AG10803 (cell line): ENCODE measurements at places on chromosomes 6 and 20.

- DNase-seq = peak; percentile 91
Measured at GRCh38 chr20:53708129-53708968, 114.7 kb upstream of the ZNF217 start.

- peak; percentile 40 for DNase-seq
Measured at GRCh38 chr20:32191873-32192272, 15.7 kb downstream of the PLAGL2 start.

- DNase-seq = no peak
Measured at GRCh38 chr6:119043783-119044182, 34.7 kb downstream of the FAM184A start.

- DNase-seq = peak; percentile 61
Measured at GRCh38 chr6:25553502-25553901, 98.5 kb upstream of the SCGN start.

GRCh38 chr6:23089981-23090380 lies 520.6 kb downstream of the HDGFL1 start:
- no peak for DNase-seq

DNA sequence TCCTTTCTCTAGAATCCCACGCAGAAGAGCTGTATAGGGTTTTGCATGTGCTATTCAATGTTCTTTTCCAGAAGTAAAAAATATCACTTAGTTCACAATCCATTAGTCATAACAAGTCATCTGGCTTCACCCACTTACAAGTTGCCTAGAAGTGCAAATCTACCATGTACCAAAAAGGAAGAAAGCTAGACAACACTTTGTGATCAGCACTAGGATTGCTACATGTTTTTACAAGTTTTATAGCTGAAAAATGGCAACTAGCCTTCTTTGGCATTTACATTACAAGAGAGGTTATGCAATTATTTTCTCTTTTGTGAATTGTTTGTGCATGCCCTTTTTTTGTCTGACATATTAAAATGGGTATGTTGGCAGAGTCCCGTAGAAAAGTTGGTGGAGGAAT lies 85.6 kb upstream of the PTPRK start:
- peak; percentile 73 for DNase-seq

- DNase-seq = peak; percentile 19
Measured at GRCh38 chr20:36384022-36384619, 78.0 kb downstream of the DLGAP4 start.

- no peak for DNase-seq
Measured at GRCh38 chr6:27281105-27281539, 31.0 kb downstream of the POM121L2 start.

GRCh38 chr6:132567566-132567965 lies 2.6 kb upstream of the TAAR6 start:
- no peak for DNase-seq

DNA sequence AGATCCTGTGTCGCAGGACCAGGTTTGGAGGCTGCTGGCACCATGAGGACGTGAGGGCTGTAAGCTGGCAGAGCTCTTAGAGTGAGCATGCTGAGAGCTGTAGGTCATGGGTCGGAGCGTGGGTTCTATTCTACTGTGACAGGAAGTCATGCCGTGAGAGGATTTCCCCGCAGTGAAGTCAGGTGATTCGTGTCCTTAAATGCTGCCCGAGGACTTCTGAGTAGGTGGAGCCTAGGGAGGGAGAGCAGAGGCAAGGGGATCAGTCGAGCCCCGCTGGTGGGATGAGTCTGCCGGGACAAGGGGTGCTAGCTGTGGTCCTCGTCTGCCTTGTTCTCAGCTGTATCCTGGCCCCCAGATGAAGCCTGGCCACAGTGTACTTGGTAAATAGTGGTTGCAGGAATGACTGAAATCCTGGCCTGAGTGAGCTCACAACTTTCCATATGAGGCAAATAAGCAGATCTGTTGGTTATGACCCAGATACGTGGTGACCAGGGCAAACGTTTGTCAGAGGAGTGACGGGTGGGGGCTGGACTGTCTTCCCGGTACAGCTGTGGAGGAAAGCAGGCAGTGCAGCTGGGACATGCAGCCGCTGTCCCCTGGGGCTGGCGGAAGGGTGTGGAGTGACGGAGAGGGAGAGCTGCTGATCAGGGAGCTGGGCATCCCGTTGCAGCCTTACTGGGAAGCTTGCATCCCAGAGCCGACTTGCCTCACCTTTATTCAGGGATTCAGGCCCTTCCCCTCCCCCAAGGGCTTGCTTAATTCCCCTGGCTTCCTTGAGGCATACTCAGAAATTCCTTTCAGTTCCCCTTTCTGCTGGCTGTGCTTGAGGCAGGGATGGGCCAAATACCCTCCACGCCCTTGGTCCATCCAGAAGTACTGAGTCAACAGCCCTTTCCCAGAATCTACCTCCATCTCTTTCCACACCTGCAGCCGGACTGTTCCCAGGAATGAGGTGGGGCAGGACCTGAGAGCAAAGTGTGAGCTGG lies 250.9 kb upstream of the RREB1 start:
- DNase-seq = peak; percentile 16

- peak; percentile 86 for DNase-seq
Measured at GRCh38 chr20:40493071-40493470, 196.0 kb downstream of the MAFB start.

DNA sequence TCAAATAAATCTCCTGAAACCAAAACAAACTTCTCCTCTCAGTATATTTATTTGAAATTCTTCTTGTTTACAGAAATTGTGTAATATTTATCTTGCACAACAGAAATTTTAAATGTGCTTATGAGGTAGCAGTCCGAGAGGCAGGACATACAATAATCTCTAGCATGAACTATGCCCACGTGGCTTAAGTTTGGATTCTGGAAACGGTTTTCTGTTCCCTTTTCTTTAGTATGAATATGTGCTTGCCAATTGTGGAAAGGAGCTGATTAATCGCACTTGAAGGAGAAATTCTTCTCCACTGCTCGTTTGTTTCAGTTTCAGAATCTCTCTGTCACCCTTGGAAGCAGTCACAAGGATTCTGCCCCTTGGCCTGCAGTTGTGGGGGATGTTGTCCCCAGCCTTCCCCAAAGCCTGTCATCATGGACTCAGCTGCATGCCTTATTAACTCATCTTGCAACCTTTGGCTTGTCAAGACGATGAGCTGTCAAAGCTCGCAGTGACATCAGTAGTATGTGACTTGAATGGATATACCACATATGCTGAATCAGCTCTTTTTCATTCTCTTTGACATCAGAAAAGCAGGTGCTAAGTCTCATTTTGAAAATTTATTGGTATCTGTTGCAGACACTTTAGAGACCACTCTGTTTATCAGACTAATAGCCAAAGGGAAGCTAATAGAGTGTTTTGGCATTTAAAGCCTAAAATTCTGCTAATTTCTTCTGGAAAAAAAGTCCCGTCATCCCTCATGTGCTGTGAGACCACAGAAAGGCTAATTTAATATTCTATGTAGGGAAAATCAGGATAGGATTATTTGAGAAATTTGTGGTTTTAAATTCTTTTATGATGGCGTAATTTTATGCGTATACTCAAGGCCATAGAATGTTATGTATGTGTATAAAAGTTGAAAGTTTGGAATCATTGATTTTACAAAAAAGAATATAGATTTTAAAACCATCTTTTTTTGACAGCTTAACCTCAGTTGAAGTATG lies 186.8 kb downstream of the ARID1B start:
- peak; percentile 61 for DNase-seq

DNA sequence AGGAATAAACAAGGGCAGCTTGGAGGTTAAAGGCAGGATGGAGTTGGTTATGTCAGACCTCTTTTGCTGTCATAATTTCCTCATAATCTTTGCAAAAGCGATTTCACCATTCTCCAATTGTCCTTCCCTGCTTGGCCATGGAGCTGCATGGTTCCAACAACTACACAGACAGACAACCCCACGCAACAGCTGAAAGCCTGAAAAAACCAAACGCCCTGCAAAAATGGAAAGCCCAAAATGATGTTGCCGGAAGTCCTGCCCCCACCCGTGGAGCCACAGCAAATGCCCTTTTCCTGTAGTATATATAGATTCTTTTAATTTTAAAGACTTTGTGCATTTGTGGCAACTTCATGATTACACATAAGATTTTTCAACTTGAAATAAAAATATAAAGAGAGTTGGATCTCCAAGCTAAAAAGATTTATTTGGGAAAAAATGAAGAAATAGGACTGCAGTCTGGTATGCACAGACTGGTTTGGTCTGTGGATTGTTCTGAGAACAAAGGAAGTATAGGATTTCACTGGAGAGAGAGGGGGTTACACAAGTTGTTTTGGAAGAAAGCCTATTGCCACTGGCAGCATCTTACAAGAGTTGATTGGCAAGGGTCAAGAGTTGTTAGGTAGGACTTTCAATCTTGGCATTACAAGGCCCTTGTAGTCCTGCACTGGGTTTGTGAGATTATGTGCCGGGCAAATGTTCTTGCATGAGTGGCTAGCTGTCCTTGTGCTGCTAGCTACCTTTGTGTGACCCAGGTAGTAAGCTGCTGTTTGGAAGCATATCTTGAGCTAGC lies 190.0 kb downstream of the C6orf118 start:
- peak; percentile 68 for DNase-seq

- DNase-seq = no peak
Measured at GRCh38 chr6:5160206-5160605, 75.1 kb downstream of the PPP1R3G start.

- DNase-seq = no peak
Measured at GRCh38 chr20:23438661-23439060, 824 bp upstream of the CSTL1 start.

- no peak for DNase-seq
Measured at GRCh38 chr6:11219400-11219834, 13.1 kb downstream of the NEDD9 start.

GRCh38 chr6:2274981-2275891 lies 29.8 kb upstream of the GMDS start:
- DNase-seq = peak; percentile 37

DNA sequence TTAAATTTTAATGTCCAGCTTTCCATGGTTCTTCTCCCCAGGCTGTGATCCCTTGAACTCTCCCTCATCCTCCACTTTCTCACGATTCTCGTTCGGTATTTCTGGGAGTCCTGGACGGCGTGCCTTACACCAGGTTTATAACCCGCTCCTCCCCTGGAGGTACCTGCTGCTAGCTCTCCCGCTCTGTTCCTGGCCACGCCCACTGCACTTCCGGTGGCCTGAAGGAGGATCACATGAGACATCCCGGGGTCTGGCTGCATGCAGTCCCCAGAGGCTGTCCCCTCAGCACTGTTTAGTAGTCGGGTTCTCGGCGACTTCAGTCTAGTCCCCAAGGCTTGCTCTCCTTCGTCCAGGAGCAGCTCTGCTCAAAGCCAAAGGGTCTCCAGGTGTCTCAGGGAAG lies 28.4 kb upstream of the GCLC start:
- DNase-seq = no peak

GRCh38 chr6:139239064-139239463 lies 52.7 kb downstream of the TXLNB start:
- no peak for DNase-seq

- DNase-seq = no peak
Measured at GRCh38 chr6:152267967-152268845, 369.0 kb downstream of the SYNE1 start.

GRCh38 chr6:374956-375355 lies 16.6 kb upstream of the IRF4 start:
- DNase-seq = no peak

DNA sequence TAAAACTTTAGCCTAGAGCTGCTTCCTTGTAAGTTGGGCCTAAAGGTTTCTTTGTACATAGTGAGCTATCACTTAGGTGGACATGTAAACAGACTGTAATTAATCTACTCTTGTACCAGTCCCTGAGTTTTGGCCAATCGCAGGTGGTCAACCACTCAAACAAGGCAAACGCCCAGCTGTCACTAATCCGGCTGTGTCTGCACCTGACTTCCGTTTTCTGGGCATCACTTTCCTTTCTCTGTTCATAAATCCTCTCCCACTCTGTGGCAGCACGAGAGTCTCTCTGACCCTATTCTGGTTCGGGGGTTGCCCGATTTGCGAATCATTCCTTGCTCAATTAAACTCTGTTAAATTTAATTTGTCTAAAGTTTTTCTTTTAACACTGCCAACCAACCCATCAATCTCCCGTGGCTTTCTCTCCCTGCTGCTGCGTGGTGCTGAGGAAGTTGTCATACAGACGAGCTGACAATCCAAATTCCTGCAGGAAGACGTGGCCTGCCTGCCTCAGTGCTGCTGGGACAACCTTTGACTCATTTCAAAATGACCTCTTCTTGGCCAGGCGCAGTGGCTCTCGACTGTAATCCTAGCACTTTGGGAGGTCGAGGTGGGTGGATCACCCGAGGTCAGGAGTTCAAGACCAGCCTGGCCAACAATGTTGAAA lies 206.3 kb downstream of the QKI start:
- DNase-seq = no peak

- DNase-seq = no peak
Measured at GRCh38 chr6:44223319-44224028, at the start of gene SLC29A1. Gene SLC29A1 (plus strand): TSS chr6:44223595. CDS start chr6:44227314, 3,719 bp downstream.

GRCh38 chr6:44298055-44298803 lies 14.9 kb downstream of the AARS2 start:
- no peak for DNase-seq

DNA sequence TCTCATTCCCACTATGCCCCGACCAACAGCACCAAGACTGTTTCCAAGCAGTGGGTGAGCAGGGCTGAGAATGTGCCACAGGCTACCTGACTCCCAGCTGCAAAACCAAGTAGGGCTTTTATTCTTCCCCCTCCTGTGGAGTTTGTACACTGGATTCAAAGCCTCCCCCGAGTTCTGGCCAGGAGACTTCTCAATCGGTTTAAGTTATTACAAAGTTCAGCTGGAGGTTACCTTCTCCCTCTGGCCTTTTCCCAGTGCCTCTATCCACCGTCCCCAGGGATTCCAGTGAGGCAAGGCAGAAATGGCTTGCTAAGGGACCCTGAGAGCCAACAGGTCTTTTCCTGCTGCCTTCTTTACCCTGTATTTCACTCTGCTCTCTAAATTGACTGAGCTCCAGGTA lies 217.0 kb downstream of the ADGRG6 start:
- no peak for DNase-seq

- DNase-seq = peak; percentile 68
Measured at GRCh38 chr6:166008441-166009369, 158.9 kb downstream of the TBXT start.

GRCh38 chr6:111844376-111844775 lies 28.9 kb downstream of the FYN start:
- DNase-seq = no peak

DNA sequence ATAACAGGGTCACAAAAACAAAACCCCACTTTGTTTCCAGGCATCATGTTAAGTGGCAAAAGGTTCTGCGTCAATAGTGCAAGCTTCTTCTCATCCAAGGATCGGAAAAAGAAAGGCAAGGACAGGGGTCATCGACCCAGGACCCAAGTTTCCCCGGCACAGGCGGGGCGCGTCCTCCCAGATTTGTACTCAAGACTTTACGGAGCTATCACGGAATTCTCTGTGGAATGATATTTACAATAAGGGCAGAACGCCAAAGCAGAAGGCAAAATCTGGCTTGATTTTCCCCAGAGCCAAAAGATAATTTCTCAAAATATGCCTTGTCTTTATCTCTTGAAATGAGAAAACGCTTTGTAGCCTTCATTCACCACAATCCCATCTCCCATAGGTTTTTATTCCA lies 25.5 kb downstream of the PDE10A start:
- no peak for DNase-seq

DNA sequence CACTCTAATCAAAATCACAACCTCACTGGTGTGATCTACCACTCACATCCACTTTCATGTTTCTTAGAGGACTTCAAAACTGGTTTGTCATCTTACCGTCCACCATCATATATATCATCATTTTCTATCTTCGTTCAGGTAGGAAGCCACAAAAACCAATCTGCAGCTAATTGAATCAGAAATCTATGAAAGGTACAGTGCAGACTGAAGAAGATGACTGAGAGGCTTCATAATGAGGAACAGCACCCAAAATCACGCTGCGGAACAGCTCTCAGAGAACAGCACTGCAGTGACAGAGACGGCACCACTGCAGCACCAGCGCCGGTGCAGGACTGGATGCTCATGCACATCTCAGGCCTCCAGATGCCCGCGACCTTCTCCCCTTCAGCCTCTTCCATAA lies 13.0 kb downstream of the GMDS start:
- no peak for DNase-seq

GRCh38 chr20:6993511-6993910 lies 226.0 kb downstream of the BMP2 start:
- no peak for DNase-seq
